ENCODE measurements at places on chromosomes 12 and 14.

- DNase-seq: no peak
Measured at GRCh38 chr12:45665941-45666340, 63.6 kb upstream of the ARID2 start.

DNA sequence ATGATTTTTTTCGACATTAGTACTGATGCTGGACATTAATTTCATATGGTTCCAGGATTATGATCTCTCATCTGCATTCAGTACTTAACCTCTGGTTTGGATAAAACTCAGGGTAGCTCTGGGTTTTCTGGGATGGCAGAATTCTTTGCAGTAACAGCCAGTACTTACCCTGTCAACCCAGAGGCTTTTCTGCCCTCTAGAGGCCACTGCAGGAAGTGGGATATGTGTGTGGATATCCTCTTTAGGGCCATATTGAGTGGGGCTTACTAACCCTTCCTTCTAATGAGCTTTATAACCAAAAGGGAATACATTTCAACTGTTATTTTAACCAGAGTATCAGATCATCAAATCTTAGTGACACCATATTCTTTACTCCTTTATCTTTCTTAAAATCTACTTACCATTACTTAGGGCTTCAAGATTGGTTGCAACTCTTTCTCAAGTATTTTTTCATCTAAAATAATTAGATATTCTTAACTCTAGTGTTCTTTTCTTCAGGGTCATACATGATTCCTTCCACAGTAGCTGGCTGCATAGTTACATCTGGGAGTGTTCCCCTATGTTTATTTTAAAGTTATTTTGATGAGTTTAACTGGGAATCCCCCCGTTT lies 488.0 kb upstream of the STXBP6 start:
- DNase-seq: peak; percentile 2

GRCh38 chr12:104505095-104505818 lies 48.5 kb downstream of the CHST11 start:
- no peak for DNase-seq

- DNase-seq: peak; percentile 48
Measured at GRCh38 chr12:43836475-43836989, 651 bp downstream of the TMEM117 start.

DNA sequence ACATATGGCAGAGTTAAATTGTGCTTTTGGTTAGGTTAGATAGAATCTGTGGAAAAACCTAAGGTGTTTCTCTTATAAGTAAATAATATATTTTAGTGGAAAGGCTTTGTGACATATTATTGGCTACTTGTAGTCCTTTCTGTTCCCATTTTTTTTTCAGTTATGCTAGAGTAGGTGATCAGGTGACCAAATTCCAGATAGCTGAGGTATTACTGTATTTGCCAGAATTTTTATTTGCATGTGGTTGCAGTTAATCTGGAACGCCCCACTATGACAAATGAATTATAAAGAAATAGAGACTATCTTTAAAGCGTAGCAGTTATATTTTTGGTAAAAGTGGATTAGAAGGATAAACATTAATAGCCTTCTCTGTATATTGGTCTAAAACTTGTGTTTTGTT lies 52.0 kb downstream of the ARHGAP5 start:
- DNase-seq: peak; percentile 65

DNA sequence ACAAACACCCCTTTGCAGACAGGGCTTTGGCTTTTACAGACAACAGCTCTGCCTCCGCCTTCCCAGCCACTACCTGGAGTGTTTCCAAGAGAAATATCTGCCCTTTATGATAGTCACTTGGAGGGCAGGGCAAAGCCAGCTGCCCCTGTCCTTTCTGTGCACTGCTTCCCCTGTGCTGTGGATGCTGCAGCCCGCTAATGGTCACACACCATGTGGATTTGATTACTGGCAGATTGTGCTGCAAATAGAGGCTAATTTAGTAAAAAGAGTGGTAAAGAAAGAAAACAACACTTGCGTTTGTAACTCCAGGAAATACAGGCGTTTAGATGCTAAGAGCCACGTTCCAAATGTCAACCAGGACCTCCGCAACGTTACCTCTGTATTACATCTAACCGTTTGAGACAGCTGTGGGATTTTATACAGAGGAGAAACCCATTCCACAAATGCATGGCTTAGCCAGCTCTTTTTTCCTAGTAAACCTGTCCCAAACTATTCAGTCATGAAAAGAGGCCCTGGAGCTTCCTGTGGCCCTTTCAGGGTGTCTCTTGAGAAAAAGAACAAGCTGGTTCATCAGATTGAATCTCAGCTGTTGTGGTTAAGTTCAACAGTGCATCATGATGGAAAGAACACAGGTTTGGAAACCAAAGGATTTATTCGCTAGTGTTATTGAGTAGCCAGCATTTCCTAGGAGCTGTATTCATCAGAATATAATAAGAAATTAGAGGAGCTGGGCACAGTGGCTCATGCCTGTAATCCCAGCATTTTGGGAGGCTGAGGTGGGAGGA lies 30.1 kb upstream of the PWP1 start:
- no peak for DNase-seq

DNA sequence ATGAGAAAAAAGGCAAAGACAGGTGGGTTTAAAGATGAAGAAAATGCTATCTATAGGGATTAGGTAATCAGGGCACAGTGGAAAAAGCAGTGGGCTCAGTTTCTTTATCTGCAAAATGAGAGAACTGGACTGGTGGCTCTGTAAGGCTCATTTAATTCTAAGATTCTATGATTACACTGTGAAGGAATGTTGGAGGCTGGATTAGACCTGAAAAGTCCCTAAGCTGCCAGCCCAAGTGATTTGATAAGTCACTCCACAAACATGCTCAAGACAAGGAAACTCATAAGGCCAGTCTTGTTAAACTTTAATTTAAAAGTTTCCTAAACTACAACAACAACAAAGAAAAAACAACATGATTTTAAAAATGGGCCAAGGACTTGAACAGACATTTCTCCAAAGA lies 75.1 kb downstream of the DCAF5 start:
- peak; percentile 90 for DNase-seq

DNA sequence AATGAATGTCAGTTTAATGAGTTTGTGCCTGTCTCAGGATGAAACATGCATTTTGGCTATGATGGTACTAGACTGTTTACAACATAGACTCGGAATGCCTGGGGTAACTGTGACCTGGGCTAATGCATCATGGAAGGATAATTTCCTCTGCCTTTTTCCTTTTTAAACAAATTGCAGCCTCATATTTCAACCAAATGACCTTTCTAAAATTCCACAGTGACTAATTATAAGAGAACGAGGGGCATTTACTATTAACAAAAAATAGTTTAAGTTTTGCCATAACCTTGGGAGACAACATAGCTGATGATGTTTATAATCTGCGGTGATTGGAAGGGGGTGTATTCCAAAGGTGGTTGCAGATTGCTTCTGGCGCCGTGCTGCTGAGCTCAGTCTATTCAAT lies 1140.5 kb downstream of the GALC start:
- DNase-seq: peak; percentile 13

DNA sequence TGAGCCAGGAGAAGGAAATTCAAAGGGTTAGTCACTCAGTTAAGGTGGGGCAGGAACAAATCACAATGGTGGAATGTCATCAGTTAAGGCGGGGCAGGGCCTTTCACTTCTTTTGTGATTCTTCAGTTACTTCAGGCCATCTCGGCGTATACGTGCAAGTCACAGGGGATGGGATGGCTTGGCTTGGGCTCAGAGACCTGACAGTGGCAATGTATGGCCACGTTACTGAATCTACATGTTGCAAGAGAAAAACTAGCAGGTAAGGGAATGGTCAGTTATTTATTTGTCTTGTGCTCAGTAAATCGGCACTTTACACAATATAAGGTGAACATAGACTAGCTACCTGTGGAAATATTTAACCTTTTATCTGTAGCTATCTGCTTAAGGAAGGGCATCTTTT lies 11.9 kb downstream of the SLCO1B3 start:
- no peak for DNase-seq

DNA sequence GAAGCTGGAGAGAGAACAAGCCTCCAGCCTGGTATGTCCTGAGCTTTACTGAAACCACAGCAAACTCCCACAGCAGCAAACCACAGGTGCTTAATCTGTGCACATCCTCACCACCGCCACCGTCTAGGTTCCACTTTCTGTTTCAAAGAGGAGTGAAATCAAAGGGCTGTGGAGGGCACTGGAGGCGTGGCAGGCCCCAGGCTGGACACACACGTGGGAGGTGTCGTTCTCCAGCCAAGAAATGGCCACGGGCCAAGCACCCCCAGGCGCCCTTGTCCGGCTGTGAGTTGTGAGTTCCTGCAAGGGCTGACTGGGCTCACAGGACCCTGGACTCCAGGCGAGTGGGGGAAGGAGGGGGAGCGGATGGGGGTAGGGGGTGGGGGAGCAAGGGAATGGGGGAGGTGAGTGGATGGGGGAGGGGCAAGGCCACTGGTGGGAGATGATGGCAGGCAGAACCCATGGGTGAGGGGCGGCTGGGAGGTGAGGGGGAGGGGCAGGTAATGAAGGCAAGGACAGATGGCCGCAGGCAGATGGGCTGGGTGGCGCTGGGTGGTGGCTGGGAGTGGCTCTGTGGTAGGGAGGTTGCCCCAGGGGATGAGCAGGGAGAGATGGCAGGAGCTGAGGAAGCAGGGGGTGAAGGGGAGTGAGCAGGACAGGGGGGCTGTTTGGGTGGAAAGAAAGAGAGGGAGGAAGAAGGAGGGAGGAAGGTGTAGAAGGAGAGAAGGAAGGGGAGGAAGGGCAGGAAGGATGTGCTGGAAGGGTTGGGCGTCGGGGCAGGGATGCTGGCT lies 86.7 kb downstream of the NCOR2 start:
- peak; percentile 90 for DNase-seq

- DNase-seq: no peak
Measured at GRCh38 chr12:66255737-66256136, 46.6 kb upstream of the HELB start.

All from choroid plexus epithelial cell (primary cell).